Activated CD4-positive, alpha-beta T cell treated with anti-CD3 and anti-CD28 coated beads, Interleukin-10, Interleukin-2, amounts not matched to agents 100 ng/mL and 50 ng/mL, durations not matched to agents 16 hours and 8 hours (primary cell): ENCODE measurements at places on chromosomes 1 and 21.

GRCh38 chr1:75745276-75745675 lies 20.8 kb downstream of the ACADM start:
- peak; percentile 14 for DNase-seq

- no peak for DNase-seq
Measured at GRCh38 chr1:212271823-212272485, 13.3 kb upstream of the PPP2R5A start.

GRCh38 chr1:53125122-53125521 lies 17.3 kb downstream of the SLC1A7 start:
- no peak for DNase-seq

DNA sequence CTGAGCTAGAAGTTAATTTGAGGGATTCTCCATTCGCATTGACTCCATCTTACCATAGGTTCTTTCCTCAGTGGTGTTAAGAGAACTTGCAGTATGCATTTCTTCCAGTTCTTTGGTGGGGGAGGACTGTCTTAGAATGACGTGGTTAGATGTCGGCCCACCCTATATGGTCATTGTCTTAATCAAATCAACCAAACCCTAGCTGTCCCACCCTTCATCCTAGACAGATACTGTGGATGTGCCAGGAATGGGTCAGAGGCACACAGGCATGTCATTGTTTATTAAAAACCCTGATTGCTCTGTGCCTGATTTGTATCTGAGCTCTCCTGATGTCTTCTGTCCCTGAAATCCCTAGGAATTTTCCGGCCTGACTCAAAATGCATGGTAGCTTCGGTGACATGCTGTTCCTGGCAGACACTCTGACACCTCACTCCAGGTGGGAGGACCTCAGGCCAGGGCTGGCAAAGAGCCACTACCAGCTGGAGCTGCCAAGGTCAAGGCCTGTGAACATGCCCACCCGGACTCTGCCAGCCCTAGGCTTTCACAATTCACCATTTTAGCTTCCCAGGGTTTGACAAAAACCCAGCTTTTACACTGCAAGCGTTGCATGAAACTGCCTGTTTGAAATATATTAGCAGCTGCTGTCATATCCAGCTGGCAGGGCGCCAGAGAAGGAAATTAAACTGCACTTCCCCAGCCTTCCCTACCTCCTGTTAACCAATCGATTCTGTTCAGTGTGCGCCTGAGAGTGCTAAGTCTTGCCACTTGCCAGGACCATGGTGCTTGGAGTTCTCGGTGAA lies 134.0 kb downstream of the FAM78B start:
- no peak for DNase-seq

- no peak for DNase-seq
Measured at GRCh38 chr1:45177452-45177851, 29.0 kb downstream of the ZSWIM5 start.

GRCh38 chr1:39842836-39843235 lies 40.5 kb downstream of the TRIT1 start:
- DNase-seq: no peak
